Peyer's patch (tissue), 4 donors: ENCODE measurements at places on chromosomes 5 and 9. TPM values are rescaled to one million over a fixed set of nuclear protein-coding genes. Genes with fewer than 3 reads are reported as not detected.

Gene AQP7
- 92.1 TPM for total RNA-seq

Gene PFN3
- not detected for total RNA-seq

Gene OGN
- 2.6 TPM for total RNA-seq

Gene PCDHGA5
- total RNA-seq: 1.6 TPM

Gene SPAAR
- total RNA-seq: not detected

Gene TICAM2
- total RNA-seq: not detected

- H3K4me1 ChIP-seq: no peaks in the 10 kb centered on the region
- no peaks in the 10 kb centered on the region for H3K27me3 ChIP-seq
- no peak overlapping the region for H3K27ac ChIP-seq
- no peak for DNase-seq
Observed at GRCh38 chr5:57989378-57989777, 470.5 kb downstream of the PLK2 start.

GRCh38 chr9:69273161-69273560, 51.9 kb upstream of the ENTREP1 start:
- no peaks in the 10 kb centered on the region for H3K4me1 ChIP-seq
- no peak overlapping the region for H3K27ac ChIP-seq
- H3K27me3 ChIP-seq: no peaks in the 10 kb centered on the region

DNA sequence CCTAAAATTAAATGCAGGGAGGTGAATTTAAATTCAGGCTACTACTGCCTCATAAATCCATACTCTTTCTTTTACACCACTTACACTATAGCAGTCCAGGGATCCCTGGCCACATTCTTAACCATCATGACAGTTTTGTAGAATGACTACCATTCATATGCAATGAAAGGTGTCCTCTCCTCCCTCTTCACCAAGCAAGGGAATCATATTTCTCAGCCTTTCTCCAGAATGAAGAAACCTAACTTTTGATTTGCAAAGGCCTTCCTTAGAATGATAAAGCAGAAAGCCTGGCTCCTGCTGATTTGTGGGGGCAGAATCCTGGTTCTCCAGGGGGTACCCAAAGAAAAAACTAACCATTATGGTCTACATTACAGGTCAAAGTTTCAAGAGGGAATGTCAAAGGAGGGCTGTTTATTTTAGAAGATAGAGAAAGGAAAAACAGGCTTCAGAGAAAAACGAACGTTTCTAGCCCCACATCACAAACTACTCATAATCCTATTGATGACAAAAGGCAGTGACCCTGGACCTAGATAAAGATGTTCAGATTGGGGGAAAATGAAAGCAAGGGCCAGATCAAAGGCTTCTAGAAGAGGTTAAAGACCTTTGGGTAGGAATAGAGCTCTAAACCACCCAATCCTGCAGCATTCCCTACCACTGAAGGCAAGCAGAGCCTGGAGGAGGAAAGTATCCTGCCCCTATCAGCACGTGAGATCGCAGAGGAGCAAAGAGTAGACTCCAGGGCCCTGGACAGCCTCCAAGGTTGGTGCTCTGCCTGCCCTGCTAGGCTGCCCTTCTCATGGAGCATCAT, 11.5 kb downstream of the WNT8A start:
- H3K4me1 ChIP-seq: no peaks in the 10 kb centered on the region
- no peak overlapping the region for H3K27ac ChIP-seq
- DNase-seq: no peak

DNA sequence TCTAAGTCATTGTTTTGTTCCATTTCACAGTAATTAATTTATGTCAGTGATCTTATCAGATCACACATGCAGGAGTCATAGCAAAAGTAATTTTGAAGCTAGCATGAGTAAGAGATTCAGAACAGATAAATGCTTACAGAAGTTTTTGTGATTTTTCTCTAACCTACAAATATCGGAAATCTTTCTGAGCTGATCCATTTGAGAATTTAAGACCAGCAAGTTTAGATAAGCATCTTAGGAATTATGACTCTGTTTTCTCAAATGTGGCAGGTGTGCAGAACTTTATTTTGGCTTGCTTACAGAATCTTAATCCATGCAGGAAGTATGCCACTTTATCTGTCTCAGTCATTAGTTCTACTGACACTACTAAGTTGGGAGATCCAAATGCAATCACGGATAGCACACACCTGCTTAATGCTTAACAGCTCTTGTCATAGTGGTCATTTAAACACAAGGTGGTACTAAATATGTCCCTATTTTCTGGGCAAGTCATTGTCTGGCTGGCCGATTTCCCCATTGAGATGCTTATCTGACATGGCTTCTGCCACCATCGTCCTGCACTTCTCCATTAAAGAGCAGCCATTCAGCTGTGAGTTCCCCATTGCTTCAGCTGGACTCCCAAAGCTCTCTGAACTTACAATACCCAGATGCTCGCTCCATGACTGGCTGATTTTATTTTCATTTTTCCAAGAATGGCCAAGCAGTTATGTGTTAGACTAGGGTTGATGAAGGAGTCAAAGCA, 305.4 kb upstream of the NUDT12 start:
- DNase-seq: no peak
- H3K4me3 ChIP-seq: no peak overlapping the region
- H3K36me3 ChIP-seq: no peaks in the 10 kb centered on the region

- H3K36me3 ChIP-seq: no peaks in the 10 kb centered on the region
- H3K27me3 ChIP-seq: no peaks in the 10 kb centered on the region
- no peak overlapping the region for H3K4me3 ChIP-seq
- no peak for DNase-seq
Observed at GRCh38 chr9:18608371-18608770, 134.4 kb downstream of the ADAMTSL1 start.

- no peak for DNase-seq
- no peaks in the 10 kb centered on the region for H3K36me3 ChIP-seq
- H3K27ac ChIP-seq: no peak overlapping the region
- no peaks in the 10 kb centered on the region for H3K4me1 ChIP-seq
- H3K4me3 ChIP-seq: no peak overlapping the region
Observed at GRCh38 chr9:91847581-91848091, 102.4 kb downstream of the ROR2 start.

DNA sequence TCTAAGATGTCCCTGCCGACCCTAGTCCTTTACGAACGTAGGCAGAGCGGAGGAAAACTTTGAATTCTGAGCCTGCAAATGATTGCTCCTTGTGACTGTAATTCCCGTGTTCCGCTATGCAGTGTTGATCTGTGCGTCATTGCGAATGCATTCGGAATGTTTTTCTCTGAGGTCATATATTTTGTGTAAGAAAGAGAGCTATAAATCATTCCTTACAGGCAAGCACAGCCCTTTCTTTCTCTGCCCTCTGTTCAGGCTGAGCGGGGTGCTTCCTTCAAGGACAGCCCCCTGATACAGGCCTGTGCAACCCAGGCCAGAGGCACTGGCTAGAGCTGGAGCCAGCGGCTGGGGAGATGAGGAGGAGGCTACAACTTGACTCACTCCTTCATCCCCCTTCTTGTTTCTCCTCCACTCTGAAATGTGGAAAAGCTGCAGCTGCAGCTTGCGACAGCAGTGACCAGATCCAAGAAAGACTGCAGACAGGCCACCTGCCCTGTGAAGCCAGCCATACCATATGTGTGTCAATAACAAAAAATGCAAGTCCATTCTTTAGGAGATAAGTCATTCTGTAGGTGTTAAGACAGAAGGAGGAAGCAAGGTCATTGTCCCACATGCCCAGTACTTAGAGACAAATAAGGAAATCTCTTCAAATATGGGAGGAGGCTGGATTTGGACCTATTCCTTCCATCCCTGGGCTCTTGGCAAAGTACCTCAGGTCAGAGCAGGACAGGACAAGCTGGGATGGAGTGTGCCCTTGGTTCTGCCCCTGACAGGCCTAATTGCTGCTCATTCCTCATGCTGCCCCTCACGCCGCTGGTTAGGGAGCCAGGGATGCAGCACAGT, 345.7 kb upstream of the WWC1 start:
- no peak for DNase-seq
- H3K4me3 ChIP-seq: no peak overlapping the region
- H3K4me1 ChIP-seq: no peaks in the 10 kb centered on the region
- no peaks in the 10 kb centered on the region for H3K36me3 ChIP-seq
- H3K27ac ChIP-seq: no peak overlapping the region

DNA sequence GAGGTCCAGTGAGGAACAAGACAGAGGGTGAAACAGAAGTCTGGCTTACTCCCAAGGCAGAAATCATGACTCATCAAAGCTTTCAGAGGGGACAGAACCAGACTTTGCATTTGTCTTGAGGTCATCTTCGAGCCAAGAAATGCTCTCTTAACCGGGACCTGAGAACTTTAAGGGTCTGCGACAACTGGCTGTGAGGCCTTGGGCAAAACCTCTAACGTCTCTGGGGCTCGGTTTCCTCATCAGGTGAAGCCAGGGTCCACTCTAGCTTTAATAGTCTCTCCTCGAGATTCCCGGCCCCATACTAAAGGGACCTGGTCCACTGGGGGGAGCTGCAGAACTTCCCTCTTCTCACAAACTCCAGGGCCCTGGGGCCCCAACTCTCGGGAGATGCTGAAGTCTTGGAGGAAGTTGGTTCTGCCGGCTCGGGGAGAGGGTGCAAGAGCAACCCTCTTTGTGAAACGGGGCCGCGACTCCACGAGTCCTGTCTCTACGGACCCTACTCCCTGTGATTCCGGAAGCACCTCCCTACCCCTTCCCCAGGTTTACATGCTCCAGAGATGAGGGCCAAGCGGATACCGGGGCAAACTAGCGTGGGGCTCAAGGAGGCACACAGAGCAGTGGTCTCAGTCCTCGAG, 2.6 kb downstream of the GLIS3 start:
- peak overlapping the region; percentile 78 for H3K4me3 ChIP-seq
- peak; percentile 71 for DNase-seq
- H3K27me3 ChIP-seq: no peaks in the 10 kb centered on the region
- H3K4me1 ChIP-seq: no peaks in the 10 kb centered on the region

DNA sequence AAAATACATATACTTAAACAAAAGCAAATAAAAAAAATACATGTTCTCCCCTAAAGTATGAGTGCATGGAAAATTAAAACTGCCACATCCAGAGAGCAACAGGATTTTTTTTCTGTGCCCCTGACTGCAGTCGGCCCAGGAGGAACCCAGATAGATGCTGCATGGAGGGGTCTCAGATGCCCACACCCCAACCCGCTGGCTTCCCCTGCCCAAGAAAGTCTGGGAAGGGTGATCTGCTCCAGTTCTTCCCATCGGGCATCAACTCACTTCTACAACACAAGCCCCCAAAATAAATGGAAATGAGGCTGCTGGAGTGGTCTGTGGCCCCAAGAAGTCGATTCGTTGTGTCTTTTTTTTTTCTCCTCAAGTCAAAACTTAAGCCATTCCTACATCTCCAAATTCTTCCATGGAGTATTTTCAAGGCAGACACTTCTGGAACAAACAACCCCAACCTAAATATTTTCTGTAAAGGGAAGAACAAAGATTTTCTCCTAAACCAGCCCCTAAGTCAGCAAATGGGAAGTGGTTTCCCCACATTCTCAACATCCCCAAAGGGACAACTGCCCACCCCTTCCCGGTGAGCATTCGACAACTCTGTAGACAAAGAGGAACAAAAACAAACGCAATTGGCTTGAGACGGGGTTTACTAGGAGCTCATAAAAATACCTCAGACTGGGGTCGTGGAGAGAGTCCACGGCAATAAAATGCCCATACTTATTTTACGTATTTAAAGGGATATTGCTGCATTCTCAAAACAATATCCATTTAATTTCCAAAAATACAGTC, 46.7 kb downstream of the ROR2 start:
- H3K4me3 ChIP-seq: no peak overlapping the region
- H3K36me3 ChIP-seq: no peaks in the 10 kb centered on the region
- no peak overlapping the region for H3K27ac ChIP-seq
- DNase-seq: no peak
- H3K4me1 ChIP-seq: no peaks in the 10 kb centered on the region

- no peak for DNase-seq
- H3K27me3 ChIP-seq: no peaks in the 10 kb centered on the region
- no peaks in the 10 kb centered on the region for H3K36me3 ChIP-seq
- no peak overlapping the region for H3K4me3 ChIP-seq
- H3K4me1 ChIP-seq: no peaks in the 10 kb centered on the region
Observed at GRCh38 chr5:77777281-77777892, 1.2 kb upstream of the TBCA start.

GRCh38 chr5:58351190-58351589, 108.7 kb downstream of the PLK2 start:
- H3K27ac ChIP-seq: no peak overlapping the region
- DNase-seq: no peak
- no peaks in the 10 kb centered on the region for H3K36me3 ChIP-seq
- H3K4me3 ChIP-seq: no peak overlapping the region
- no peaks in the 10 kb centered on the region for H3K4me1 ChIP-seq
- no peaks in the 10 kb centered on the region for H3K27me3 ChIP-seq

DNA sequence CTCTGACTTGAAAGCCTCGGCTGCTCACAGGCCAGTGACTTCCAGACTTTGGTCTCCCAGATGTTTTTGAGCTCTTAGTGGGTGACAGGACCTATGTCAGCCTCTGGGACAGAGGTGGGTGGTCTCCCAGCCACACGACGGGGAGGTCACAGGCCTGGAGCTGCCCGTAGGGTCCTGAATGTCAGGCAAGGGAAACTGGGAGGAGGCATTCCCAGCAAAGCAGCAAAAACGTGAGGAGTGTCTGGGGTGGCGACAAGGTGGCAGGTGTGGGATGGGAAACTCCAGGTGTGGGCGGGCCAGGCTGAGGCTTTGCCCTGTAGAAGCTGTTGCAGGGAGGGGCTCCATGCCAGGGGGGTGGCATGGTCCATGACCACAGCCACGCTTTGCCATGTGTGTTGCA, 110.5 kb downstream of the CACNA1B start:
- no peaks in the 10 kb centered on the region for H3K36me3 ChIP-seq
- peak; percentile 23 for DNase-seq
- no peaks in the 10 kb centered on the region for H3K27me3 ChIP-seq
- H3K4me1 ChIP-seq: no peaks in the 10 kb centered on the region
- H3K27ac ChIP-seq: no peak overlapping the region

DNA sequence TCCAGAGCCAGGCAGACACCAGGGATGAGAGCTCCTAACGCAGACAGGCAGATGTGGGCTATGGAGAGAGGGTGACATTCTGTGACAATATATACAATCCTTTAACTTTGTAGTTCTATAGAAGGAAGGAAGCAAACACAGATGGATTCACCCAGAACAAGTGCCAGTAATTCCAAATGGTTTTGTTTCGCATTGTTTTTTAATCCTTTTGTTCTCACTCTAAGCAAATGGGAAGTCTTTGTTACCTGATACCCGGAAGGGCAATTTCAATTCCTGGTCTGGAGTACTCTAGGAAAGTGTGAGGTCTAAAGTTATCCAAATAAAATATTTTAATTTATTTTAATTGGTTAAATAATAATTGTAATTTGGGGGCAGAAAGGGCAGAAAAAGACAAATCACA, 2.5 kb downstream of the FRMD3 start:
- DNase-seq: no peak
- no peaks in the 10 kb centered on the region for H3K27me3 ChIP-seq
- no peaks in the 10 kb centered on the region for H3K4me1 ChIP-seq
- no peak overlapping the region for H3K4me3 ChIP-seq
- no peaks in the 10 kb centered on the region for H3K36me3 ChIP-seq

- no peak overlapping the region for H3K4me3 ChIP-seq
- H3K36me3 ChIP-seq: no peaks in the 10 kb centered on the region
- no peaks in the 10 kb centered on the region for H3K27me3 ChIP-seq
Observed at GRCh38 chr5:23440703-23441102, 66.7 kb upstream of the PRDM9 start.
